ENCODE measurements at places on chromosomes 4 and X.

DNA sequence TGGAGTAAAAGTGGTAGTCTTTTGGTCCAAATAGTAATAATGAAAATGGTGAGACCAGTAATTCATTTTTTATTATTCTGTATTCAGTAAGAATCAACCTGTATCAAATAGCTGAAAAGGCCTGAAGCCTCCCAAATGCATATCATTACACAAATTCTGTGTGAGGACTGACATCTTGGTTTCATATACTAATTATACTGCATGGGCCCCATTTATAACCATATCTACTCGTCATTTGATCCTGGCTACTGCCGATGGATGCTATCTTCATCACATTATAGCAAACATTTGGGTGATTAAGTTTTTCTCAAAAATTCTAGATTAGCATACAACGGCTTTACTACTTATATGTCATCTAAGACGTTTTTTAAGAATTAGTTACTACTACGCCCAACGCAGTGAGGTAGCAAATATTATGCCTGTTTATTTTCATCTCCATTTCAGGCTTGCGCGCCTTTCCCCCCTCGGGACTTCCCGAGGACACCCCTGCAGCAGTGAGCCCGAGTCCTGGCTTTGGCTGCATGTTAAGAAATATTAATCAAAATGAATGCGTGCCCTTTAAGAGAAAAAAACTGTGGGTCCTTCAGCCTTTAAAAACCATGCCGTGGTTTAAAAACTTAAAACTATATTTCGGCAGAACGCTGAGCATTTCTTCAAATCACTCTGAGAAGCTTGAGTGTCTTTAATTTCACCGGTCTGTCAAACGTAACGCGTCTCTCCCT is 814 bp upstream of the MMAA start:
- peak; percentile 10 for DNase-seq

DNA sequence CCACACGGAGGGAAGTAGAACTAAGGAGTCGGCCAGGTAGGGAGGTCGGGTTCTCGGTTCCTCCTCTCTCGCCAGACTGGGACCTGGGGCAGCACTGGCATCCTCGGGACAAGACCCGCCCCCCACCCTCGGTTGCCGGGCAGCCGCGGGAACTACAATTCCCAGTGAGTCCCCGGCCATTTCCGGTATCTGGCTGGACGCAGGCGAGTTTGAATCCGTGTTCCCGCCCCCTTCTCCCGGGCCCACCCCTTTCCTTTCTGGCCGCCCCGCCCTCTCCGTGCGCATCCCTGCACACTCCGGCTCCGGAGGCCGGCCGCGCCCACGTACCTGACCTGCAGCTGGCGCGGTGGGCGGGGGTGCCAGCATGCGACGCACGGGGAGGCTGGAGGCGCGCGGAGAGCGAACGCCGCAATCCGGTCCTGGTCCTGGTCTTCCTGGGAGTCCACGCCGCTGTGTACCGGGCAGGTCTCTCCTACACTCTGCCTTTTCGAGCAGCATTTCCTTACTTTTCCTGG is 10.2 kb upstream of the DLG3 start:
- DNase-seq = peak; percentile 72

GRCh38 chr4:95889662-95890061 is 49.8 kb downstream of the PDHA2 start:
- DNase-seq = no peak

DNA sequence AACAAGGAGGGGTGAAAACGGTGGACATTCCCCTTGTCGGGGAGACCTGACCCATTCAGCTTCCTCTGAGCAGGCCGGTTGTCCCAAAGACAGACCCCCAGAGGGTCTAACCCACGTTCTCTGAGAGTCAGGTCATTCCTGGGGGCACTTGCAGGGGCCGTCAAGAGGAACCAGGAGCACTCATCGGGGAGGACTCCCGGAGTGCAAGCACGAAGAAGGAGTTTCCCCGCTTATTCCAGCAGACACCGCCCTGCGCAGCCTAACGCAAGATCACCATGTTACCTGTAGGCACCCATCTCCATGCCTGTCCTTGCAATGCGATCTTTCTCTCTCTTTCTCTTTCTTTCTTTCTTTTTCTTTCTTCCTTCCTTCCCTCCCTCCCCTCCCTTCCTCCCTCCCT is 154.2 kb downstream of the SHOX start:
- no peak for DNase-seq

GRCh38 chrX:24133312-24133711 is 16.2 kb upstream of the ZFX start:
- no peak for DNase-seq

GRCh38 chrX:113353134-113353533 is 512.5 kb upstream of the AMOT start:
- no peak for DNase-seq

DNA sequence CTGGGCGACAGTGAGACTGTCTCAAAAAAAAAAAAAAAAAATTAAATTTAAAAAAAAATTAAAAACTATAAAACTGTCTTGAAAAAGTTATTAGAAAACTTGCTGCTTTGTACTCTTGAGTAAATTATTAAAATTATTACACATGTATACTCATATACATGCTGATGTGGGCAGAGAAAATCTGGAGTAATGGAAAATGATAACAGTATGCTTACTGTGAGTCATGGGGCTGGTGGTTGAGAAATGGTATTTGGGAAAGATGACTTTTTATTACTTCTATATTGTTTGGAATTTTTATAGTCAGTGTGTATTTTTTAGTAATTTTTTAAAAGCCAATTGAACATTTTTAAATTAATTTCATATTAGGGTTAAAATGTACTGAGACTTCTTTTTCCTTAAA is 7.5 kb downstream of the YY2 start:
- DNase-seq = no peak

GRCh38 chr4:113674251-113674650 is 87.3 kb downstream of the CAMK2D start:
- no peak for DNase-seq

- DNase-seq = no peak
Measured at GRCh38 chr4:179747218-179747910, 2305.1 kb upstream of the AGA start.

DNA sequence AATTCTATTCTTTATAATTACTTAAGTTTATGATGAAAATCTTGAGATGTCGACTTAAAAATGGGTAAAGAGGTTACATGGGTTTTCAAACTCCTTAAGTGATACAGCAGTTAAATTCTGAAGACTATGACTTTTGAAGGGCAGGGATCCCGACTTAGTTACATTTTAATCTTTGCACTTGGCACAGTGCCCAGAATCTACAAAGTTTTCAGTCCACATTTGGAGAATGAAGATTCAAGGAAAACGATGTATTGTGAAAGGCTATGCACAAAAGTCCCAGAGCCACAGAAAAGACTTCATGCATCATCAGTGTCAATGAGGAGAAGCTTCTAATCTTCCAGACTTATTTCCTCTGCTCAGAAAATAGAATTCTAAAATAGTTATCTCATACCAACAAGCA is 36.3 kb upstream of the GRPR start:
- DNase-seq = no peak

- DNase-seq = no peak
Measured at GRCh38 chrX:11040996-11041395, 70.1 kb upstream of the HCCS start.

- DNase-seq = no peak
Measured at GRCh38 chr4:140109737-140110136, 44.2 kb downstream of the MAML3 start.

DNA sequence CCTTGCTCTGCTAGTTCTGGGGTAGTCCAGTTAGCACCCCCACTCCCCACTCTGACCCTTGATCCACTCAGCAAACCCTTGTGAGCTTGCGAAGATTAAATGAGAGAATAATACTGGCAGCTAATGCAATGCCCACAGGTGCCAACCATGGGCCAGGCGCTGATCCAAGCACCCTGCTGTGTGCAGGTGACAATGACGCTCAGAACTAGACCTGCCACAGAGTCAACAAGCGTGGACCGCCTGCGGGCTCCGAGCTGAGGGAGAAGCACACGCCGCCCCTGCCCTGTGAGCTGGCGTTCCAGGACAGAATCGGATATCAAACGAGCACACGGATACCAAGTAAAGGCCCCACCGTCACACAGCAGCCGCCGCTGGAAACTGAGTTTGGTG is 129.2 kb downstream of the FAM53A start:
- DNase-seq = no peak
